NCI-H446 (cell line): ENCODE measurements at places on chromosomes 12 and 14.

DNA sequence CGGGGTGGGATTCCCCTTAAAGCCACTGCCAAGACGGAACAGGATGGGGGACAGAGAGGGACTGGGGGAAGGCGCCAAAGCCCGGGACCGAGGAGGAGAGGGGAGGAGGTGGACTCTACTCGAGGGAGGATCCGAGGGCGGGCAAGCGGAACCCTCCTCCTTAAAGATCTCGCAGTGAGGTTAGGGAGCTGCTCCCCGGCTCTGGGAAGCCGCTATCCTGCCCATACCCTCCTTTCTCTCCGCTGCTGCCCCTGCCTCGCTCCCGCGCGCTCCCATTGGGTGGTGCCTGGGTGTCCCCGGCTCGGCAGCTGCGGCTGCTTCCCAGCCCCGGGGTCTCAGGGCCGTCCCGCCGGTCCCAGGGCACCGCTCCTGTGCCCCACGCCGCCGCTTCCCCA lies 16.4 kb downstream of the KRT18 start:
- DNase-seq: no peak

DNA sequence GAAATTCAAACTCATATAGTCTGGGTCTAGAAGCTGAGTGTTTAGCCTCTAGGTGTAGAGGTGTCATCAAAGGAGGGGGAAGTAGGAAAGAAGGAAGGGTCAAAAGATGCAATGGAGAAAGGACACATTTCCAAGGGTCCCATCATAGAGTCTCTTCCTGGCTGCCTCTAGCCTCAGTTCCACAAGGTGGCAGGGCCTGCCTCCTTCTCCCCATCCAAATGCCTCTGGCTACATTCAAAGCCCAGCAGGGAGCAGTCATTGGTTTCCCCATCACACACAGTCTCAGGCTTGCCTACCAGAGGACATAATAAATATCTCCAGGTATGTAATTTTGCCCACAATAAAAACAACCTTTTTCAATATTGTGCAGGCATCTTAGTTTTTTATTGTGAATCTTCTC lies 2.1 kb upstream of the CCT2 start:
- peak; percentile 21 for DNase-seq

DNA sequence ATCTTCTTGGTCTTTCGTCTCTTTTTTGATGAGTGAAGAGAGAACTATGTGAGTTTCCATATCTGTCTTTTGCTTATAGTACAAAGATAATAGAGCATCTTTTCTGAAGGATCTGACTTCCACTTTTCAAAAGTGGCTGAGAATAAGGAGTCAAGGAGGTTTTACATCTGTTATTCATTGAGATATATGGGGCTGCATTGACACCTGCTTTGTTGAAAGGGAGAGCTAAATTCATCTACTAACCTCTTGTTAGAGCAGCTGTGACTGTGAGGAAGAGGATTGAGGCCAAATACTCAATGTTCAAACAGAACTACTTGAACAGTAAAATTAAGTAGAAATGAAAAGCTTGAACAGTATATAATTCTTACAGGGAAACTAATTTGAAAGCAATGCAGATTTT lies 130.2 kb upstream of the ATP2B1 start:
- no peak for DNase-seq

DNA sequence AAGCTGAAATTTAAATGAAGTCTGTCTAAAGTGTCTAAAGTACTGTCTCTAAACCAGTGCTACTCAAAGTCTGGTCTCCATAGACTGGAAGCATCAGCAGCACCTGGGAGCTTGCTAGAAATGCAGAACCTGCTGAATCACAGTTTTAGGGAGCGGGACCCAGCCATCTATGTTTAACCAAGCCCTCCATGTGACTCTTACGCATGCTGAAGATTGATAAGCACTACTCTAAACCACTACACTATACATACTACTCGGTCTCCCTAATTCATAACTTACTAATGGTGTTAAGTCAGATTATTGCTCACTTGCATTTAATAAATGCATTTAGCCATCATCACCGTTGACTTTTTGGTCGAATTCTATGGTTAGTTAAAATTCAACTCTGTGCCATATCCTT lies 88.8 kb downstream of the SLC25A21 start:
- no peak for DNase-seq

GRCh38 chr14:72518809-72519377 lies 375.0 kb downstream of the DPF3 start:
- no peak for DNase-seq

- DNase-seq: no peak
Observed at GRCh38 chr14:53325176-53325806, 172.2 kb upstream of the DDHD1 start.

DNA sequence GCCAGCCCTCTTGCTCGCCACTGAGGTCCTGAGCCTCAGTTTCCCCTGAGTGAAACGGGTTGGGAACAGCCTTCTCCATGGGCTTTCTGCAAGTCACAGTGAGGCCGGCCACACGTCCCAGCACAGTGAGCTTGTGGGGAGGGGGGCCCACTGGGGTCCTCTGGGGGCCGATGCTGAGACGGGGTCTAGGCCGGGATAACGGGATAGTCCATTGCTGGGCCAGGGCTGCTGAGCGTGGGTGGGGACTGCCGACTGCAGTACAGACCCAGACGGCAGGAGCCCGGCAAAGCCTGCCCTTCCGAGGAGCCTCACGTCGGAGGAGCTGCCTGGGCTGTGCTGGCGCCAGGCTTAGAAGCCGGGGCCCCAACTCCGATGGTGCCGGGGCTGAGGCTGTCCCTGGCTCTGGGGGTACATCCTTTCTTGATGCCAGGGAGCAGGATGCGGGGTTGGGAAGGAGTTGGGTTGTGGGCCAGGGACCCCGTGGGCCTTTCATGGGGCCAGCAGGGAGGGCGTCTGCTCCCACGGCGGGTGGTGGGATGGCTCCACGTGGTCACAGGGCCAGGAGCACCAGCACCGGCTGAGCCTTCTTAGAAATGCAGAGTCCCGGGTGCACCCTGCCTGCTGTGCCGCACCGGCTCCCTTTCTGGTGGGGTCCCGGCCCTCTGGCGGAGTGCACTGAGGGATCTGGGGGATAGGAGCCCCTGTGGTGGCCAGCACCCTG lies 24.2 kb downstream of the NOC4L start:
- no peak for DNase-seq

GRCh38 chr14:50229681-50230080 lies 1.7 kb downstream of the SOS2 start:
- DNase-seq: no peak
